Colonic mucosa (tissue), 4 donors: ENCODE measurements at places on chromosomes 11 and 22. TPM values are rescaled to one million over a fixed set of nuclear protein-coding genes. Genes with fewer than 3 reads are reported as not detected.

- DNase-seq: peak; percentile 55
Observed at GRCh38 chr11:64343767-64344559, 4.0 kb downstream of the CCDC88B start.

DNA sequence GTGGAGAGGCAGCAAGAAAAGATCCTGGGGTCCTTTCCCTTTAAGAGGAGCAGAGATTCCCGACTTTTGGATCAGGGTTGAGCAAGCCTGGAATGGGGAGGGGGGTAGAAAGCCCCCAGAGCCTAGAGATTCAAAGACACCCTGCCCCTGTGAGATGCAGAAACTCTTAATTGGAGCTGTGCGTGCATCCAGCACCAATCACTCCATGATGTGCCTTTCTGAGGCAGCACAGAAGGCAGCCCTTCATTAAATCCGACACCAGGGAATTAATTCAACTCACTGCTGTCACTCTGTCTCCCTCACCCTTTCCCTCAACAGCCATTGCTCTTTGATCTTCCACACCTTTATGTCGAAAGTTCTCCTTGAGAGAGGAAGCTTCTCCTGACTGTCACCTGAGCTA is 43.0 kb downstream of the DSCAML1 start:
- DNase-seq: no peak

Gene LARGE1
- 45.2 TPM for total RNA-seq

Gene TNNI2
- total RNA-seq: not detected
